Right ventricle myocardium superior (tissue), 1 donor: ENCODE measurements at places on chromosomes 7 and 10.

GRCh38 chr7:87934699-87935383 lies 790 bp downstream of the ADAM22 start:
- no peak for DNase-seq

GRCh38 chr10:58360412-58361004 lies 24.7 kb upstream of the TFAM start:
- DNase-seq: no peak

- DNase-seq: no peak
These were observed 119.6 kb downstream of the ZMIZ1 start for GRCh38 chr10:79188154-79188965.

GRCh38 chr7:155344270-155344617 lies 46.6 kb downstream of the INSIG1 start:
- DNase-seq: no peak

- DNase-seq: peak; percentile 37
These were observed 89.2 kb downstream of the RGS10 start for GRCh38 chr10:119453313-119453712.

DNA sequence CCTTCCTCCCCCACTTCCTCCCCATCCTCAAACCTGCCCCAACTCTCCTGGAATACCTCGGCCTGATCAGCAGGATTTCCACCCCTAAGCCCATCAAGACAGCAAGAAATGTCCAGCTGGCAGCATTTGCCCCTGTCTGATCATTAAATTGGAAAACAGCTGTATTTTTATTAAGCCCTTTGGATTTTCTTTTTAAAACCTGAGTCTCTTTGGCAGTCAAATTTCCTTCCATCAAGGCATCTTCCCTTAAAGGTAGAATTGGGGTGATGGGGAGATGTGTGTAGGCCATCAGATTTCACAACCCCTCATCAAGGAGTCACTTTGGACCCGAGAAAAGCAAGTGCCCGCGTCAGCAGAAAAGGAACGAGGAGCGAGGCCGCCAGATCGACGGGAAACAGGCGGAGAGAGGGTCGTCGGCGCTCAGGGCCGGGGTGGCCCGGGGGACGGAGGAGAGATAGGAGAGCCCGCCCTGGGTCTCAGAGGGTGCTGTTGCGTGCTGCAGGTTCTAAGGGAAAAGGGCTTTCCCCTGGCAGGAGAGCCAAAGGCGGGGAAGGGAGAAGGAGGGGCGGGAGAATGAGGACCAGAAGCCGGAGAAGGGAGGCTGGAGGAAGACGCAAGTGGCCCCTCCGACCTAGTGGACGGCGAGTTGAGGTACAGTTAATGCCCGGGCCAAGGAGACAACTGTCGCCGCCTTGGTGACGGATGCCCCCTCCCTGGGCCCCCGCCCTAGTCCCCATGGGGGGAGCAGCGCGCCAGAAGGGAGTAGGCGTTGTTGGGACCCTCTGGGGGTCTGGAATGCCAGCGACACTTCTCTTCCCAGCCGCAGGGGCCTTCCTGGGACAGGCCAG lies 11.5 kb upstream of the GATA3 start:
- no peak for DNase-seq
